ENCODE measurements at places on chromosomes 13 and 19.

- no peak for DNase-seq
These were observed 6.4 kb downstream of the ZNF653 start for GRCh38 chr19:11499220-11499726.

GRCh38 chr19:3505598-3506383, at the start of gene FZR1:
Gene FZR1 (plus strand): TSS chr19:3506311. CDS start chr19:3522990, 16,679 bp downstream.
- peak; percentile 99 for DNase-seq

GRCh38 chr13:30346789-30347167, 39.4 kb upstream of the KATNAL1 start:
- DNase-seq, result no peak

DNA sequence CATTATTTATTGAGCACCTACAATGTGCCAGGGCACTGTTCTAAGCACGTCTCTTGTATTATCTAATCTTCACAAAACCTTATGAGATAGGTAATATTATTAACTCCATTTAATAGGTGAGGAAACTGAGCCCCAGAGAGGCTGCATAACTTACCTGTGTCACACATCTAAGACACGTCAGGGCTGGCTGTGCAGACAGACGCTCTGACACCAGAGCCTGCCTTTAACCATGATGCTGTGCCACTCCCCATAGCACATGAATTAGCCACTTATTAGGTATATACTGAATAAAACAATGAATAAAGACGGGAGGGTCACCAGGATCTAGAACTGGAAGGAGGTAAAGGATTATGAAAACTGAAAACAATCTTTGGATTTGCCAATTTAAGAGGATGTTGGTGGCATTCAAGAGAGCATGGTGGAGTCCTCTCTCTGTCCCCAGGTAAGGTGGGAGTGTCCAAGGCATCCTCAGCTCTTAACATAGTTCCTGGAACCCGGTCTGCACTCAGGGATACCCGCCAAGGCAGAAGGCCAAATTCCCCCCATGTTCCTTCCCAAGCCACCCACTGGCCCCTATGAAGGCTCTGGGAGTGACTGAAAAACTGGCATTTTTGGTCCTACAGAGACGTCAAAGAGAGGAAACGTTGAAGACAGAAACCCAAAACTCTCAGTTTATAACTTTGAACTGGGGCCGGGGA, 479.7 kb downstream of the FOXO1 start:
- DNase-seq, result no peak

GRCh38 chr13:49836516-49836915, 44.0 kb upstream of the KPNA3 start:
- DNase-seq, result no peak

GRCh38 chr13:53749306-53749705, 720.7 kb downstream of the OLFM4 start:
- no peak for DNase-seq

GRCh38 chr13:71395053-71395452, 472.0 kb downstream of the DACH1 start:
- DNase-seq, result no peak

DNA sequence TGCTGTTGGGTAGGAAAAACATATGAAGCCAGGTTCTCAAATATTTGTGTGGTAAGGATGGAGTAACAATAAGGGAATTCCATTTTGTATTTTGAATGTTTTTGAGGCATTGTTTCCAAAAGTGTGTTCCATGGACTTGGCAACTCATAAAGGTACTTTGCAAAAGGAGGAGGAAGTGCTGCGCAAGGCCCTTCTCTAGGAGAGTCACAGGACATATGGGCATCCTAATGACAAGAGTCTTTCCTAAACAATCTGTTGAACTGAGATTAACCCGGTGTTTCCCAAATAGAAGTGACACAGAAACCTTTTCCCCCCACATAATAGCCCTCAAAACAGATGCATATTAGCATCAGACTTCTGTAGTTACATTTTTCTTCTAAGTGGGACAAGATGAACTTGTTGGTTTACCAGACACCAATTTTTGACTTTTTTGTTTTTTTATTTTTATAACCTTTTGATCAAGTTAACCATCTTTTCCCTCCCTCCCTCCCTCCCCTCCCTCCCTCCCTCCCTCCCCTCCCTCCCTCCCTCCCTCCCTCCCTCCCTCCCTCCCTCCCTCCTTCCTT, 209.3 kb downstream of the PCCA start:
- DNase-seq, result no peak

GRCh38 chr19:36108684-36109083, 2.3 kb upstream of the OVOL3 start:
- DNase-seq, result no peak

GRCh38 chr13:104357672-104358354, 1291.6 kb upstream of the SLC10A2 start:
- DNase-seq, result no peak

- peak; percentile 38 for DNase-seq
These were observed 3.6 kb downstream of the GPR4 start for GRCh38 chr19:45598267-45599001.

- peak; percentile 62 for DNase-seq
These were observed 714 bp downstream of the PLPP2 start for GRCh38 chr19:290372-291005.

GRCh38 chr19:58366585-58367430, 4.3 kb upstream of the ZNF497 start:
- no peak for DNase-seq

DNA sequence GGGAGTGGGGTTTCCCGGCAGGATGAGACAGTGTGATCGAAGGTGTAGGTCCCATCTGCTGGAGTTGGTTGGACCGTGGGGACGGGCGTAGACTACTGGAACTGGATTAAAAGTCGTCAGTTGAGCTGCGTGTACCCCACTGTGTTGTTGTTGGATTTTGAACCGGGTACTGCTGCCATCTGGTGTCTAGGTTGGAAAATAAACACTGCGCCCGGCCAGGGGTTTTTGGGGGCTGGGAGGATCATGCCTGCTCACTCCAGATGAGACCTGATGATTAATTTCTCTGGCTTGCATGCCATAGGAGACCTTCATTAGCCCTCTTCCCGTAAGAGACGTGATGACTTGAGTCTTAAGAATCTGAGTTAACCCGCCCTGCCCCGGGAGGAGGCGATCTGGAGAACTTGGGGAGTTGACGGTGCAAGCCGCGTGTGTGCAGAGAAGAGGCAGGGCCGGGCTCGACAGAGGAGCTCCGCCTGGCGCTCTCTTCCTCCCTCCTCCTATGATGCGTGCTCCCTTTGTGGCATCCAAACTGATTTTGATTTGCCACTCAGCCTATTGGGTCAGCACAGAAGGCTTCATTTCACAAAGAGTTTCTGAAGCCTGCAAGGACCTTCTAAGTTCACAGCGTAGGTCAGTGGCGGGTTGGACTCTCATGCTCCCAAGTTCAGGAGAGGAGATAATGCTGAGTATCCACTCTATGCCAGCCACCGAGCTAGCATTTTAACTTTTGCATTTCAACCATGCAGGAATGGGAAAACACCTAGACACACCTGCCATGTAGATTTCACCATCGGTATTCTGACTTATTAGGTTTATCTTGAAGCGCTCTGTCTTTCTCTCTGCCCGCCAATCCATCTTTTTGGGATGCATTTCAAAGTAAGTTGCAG, 2.7 kb downstream of the UHRF1 start:
- DNase-seq, result peak; percentile 86

Data from natural killer cell (primary cell).